ENCODE measurements at places on chromosomes 11 and 22.

DNA sequence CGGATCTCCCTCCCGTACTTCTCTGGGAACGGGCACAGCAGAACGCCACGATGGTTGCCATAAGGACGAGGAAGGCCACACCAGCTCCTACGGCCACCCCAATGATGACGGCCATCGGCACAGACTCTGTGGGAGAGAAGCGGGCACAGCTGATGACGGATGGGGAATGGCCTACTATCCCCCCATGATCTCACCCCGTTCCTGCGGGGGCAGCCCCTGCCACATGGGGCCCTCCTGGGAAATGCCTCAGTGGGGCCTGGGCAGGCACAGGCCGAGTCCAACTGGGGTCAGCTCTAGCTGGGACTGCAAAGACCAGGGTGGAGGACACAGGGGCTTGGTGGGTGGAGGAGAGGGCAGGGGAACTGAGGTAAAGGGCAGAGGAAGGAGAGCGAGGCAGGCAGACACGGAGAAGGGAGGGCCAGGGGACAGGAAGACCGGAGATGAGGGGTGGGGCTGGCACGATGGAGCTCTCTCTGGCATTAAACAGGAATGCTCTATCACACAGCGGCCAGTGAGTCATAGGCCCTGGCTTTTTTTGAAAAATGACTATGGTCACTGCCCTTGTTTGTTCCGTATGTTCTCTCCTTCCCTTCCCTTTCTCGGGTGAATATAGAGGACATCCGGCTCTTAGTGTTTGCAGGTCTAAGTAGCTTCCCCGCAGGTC is 76.0 kb downstream of the ST3GAL4 start:
- no peak for DNase-seq

DNA sequence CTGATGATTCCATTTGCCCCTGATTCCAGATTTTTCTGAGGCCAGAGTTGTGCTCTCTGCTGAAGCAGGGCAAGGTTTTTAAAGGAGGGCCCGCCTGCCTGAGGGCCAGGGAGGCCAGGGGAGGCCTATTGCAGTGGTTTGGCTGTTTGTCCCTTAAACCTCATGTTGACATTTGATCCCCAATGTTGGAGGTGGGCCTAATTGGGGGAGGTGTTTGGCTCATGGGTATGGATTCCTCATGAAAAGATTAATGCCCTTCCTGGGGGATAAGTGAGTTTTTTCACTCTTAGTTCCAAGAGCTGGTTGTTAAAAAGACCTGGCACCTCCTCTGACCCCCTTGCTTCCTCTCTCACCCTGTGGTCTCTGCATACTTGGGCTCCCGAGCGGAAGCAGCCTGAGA is 9.2 kb downstream of the GAL3ST3 start:
- DNase-seq, result no peak

GRCh38 chr11:105219670-105220069 is 80.1 kb upstream of the CARD18 start:
- DNase-seq, result no peak

- DNase-seq, result no peak
These were observed 10.7 kb downstream of the MAML2 start for GRCh38 chr11:96332126-96332771.

- DNase-seq, result peak; percentile 26
These were observed 1013.2 kb downstream of the TBC1D22A start for GRCh38 chr22:47775686-47776085.
